ENCODE measurements at places on chromosomes 11 and 22.

DNA sequence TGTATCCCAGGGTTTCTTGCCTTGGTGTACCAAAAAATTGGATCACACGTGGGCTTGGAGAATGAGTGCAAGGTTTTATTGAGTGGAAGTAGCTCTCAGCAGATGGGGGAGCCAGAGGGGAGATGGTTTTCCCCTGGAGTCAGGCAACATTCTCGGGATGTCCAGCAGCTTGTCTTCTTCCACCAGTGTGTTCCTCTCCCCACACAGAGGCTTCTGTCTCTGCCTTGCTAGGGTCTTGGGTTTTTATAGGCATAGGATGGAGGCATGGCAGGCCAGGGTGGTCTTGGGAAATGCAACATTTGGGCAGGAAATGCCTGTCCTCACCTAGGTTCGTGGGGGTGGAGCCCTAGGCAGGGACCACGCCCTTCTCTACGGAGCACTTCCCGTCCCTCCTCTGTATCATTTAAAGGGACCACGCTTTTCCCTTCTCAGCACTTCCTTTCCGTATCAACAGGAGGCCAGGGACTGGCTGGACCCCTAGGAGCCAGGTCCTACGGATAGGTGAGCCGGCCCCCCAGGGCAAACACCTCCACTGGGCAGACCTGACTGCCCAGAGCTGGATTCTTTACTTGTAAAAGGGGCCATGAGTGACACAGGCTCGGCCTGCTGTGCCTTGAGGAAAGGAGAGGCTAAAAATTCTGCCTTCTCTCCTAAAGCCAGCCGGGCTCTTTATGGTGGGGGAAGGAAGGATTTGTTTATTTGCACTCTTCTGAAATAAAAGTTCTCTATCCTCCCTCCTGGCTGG lies 55.3 kb upstream of the CCDC188 start:
- DNase-seq, result peak; percentile 55

- DNase-seq, result no peak
These were observed 1383.2 kb downstream of the BRD1 start for GRCh38 chr22:48444320-48445112.

GRCh38 chr11:110762590-110762989 lies 50.4 kb upstream of the ARHGAP20 start:
- DNase-seq, result no peak

GRCh38 chr11:129061492-129062230 lies 119.0 kb upstream of the TP53AIP1 start:
- DNase-seq, result no peak

GRCh38 chr22:46280999-46281623 lies 13.3 kb downstream of the TTC38 start:
- DNase-seq, result peak; percentile 32

DNA sequence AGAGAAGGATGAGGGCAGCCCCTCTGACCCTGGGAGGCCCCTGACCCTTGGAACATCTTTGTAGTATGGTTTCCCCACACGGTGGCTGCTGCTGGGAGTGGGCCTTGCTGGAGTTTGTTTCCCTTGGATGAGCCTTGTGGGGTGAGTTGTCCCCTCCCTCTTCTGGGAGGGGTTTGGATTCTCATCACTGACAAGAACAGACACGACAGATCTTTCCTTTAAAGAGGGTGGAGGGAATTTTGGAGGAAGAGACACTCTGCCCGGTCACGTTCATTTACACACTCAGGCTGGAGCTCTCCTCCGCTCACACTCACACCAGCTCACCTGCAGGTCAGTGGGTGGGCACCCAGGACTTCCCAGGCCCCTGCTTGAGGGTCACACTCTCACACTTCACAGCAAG lies 31.7 kb downstream of the POU2F3 start:
- no peak for DNase-seq

DNA sequence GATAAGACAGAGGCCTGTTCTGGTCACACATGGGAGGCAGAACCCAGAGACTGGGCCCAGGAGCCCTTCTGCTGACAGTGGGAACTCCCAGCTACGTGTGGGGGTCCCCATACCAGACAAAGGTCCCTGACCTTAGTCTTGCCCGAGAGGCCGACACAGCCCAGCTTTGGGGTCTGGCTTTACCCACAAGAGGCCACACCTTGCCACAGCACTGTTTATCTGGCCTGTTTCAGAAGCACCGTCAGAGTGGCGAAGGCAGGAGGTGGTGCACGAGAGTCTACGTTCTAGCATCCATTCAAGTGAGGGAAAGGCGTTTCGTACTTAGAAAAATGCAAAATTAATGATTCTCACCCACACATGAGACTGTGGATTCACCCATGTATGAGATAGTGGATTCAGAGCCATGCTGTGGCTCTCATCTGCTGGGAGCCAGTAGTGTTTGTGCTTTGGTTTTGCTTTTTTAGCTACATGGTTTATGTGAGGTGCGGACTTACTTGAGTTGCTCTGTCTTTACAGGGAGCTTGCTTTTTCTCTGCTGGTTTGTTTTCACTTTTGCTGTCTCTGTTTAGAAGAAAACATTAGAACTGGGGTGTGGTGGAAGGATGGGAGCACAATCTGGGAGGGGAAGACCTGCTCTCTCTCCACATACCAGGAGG lies 56.6 kb upstream of the PRODH start:
- DNase-seq, result no peak

DNA sequence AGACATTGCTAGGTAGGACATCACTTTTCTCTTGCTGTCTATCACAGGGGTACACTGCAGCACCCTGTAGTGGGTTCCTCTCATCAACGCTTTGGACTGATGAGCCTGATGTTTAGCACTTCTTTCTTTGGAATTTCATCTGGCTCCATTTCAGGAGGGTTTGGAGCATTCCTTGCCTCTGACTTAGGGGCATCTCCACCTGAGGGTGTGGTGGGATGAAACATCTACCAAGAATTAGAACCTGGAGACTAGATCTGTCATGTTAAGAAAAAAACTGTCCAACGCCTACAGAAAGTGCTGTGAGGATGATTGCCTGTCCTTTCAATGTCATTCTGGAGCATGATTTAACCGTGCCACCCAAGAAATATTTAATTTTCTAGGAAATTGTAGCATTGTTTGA lies 648.4 kb downstream of the ETS1 start:
- no peak for DNase-seq

DNA sequence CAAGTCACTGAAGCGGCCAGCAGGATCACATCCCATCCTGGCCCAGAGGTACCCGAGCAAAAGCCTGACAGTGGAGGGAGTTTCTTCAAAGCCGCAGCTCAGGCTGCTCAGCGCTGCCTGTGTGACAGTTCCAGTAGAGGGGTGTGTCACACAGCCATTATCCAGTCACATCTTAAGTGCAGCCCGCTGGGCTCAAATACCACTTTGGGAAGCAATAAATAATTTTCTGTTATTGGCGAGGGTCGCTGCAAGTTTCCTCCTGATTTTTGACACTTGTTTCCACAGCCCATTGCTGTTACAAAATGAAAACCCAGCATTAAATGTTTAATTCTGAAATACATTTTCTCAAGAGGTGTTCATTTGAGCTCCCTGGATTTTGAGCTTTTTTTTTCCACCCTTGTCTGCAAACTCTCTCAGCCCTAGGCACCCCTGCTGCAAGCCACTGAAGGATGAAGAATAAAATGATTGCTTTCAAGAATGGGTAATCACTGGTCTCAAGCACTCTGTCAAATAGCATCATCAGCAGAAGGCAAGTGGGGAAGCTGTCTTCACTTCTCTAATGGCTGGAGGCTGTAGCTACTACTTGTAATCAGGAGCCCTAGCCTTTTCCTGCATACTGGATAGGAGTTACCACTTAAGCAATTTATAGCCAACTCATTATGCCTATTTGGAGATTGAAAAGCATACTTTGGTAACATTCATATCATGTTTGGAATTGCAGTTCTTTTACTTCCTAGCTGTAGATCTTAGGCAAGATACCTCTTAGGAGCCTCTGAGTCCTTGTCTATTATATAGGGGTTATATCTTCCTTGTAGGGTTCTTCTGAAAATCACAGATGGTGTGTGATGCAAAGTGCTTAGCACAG lies 373.7 kb downstream of the METTL15 start:
- no peak for DNase-seq

GRCh38 chr11:73538381-73538872 lies 59.5 kb downstream of the FAM168A start:
- DNase-seq, result no peak

GRCh38 chr22:17954200-17954859 lies 70.0 kb downstream of the MICAL3 start:
- no peak for DNase-seq

DNA sequence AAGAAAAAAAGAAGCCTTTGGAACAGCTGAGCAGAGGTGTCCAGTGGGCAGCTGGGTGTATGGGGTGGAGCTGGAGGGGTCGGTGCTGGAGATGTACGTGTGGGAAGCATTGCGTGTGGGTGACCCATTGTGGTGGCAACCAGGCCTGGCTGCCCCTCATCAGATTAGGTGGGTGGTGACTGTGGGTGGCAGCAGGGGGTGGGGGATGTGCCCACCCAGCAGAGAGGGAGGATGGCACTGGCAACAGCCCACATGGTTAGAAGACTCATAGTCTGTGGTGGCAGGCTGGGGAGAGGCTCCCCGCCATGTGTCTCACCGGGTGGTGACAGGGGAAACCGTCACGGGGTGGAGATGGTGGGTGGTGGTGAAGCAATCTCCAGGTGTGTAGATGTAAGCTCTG lies 27.6 kb downstream of the TP53I11 start:
- DNase-seq, result no peak

- DNase-seq, result no peak
These were observed 1.6 kb downstream of the CECR2 start for GRCh38 chr22:17370766-17371432.

GRCh38 chr22:36760786-36761185 lies 15.1 kb downstream of the IFT27 start:
- DNase-seq, result no peak

DNA sequence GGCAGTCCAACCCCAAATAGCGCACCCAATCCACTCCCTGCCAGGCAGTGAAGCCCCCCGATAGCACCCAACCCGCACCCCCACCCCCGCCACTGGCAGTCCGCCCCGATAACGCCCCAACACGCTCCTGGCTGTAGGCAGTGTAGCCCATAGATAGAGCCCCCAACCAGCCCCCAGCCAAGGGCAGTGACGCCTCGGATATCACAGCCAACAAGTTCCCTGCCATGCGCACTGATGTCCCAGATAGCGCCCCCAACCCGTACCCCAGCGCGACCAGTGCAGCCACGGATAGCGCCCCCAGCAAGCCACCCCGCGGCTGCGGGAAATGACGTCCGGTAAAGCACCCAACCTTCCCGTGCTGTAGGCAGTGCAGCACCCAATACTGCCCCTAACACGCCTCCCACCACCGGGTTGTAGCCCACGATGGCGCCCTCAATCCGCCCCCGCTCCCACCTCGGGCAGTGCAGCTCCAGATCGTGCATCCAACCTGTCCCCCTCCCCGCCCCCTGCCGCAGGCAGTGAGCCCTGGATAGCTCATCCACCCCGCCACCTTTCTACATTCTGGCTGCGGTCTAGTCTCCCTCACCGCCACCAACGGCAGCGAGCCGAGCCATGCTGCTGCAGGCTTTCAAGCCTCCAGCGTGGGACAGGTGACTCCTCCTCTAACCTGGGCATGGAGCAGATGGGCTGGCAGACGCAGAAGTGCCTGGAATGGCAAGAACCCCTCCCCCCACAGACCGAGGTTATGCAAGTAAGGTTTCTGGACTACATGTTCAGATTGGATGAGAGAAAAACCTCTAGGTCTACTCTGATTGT lies 625 bp downstream of the RFPL2 start:
- no peak for DNase-seq

GRCh38 chr11:33013755-33014154 lies 1.9 kb upstream of the DEPDC7 start:
- no peak for DNase-seq

DNA sequence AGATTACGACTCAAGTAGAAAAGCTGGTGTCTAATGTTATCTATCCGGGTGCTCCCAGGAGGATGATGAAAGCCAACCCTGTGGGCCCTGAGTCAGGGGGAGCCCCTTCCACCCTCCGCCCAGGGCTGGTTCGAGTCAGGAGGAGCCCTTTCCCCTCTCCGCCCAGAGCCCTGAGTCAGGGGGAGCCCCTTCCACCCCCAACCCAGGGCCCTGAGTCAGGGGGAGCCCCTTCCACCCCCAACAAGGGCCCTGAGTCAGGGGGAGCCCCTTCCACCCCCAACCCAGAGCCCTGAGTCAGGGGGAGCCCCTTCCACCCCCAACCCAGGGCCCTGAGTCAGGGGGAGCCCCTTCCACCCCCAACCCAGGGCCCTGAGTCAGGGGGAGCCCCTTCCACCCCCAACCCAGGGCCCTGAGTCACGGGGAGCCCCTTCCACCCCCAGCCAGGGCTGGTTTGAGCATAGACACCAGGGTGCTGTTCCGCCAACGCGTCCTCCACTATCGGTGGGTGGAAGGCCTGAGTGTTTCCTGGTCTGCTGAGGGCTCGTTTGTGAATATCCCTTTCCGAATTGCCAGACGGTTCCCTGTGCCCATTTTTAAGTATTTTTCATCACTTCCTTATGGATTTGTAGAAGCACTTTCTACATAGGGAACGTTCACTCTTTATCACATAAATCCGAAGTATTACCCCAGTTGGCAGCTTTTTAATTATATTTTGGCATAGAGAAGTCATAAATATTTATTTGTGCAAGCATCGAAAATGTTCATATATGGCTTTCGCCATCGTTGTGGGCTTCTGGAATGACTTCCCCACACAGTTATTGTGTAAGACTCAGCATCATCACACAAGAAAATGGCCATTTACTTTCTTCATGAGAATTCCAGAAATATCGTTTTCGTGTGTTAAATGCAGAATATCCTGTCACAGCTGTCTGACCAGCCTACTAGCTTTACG lies 380.6 kb downstream of the BRD1 start:
- DNase-seq, result no peak

DNA sequence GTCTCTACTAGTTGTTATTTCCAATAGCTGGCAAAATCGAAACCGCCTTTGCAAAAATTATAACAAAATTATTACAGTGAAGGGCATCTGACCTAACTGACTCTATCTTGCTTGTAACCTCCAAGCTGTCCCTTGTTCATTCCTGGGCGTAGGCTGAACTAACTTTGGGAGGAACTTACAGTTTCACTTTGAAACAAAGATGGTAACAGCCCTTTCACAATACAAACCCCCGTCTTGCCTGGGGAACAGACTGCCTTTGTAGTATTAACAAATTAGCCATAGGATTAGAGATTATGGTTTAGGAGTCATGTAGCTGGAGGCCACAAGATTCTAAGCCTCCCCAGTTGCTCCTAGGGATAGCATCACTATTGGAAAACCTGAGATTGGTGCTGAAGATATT lies 131.6 kb upstream of the HSD17B12 start:
- DNase-seq, result no peak

GRCh38 chr11:126459691-126460281 lies 104.3 kb downstream of the ST3GAL4 start:
- DNase-seq, result no peak

GRCh38 chr11:85048801-85049200 lies 578.3 kb downstream of the DLG2 start:
- DNase-seq, result no peak

GRCh38 chr11:1077033-1077416 lies 2.4 kb downstream of the MUC2 start:
- no peak for DNase-seq

- DNase-seq, result no peak
These were observed 165.3 kb downstream of the TTC28 start for GRCh38 chr22:28514321-28514821.

- DNase-seq, result no peak
These were observed 5.8 kb upstream of the CCND1 start for GRCh38 chr11:69635195-69635594.

- no peak for DNase-seq
These were observed 2.0 kb downstream of the ARVCF start for GRCh38 chr22:20014526-20015186.
